ELR (cell line): ENCODE measurements at places on chromosomes 1 and 21.
A peak's percentile ranks its signal among the peaks of the same experiment; 100 is the strongest.

DNA sequence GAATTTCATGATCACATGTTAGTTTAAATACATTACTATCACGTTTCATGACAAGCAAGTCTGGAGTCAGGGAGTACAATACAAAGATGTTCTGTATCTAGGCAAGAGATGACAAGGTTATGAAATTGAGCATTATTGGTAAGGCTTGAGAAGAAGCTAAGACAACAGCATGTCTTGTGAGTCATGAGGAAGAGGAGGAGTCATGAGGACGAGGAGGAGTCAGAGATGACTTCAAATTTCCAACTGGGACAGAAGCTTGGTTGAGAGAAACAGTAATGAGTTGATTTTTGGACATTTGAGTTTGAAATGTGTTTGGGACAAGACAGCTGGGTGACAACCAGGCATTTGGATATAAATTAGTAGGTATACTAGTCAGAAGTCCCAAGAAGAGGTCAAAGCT, 4.3 kb upstream of the UBE2U start:
- peak; percentile 20 for DNase-seq

DNA sequence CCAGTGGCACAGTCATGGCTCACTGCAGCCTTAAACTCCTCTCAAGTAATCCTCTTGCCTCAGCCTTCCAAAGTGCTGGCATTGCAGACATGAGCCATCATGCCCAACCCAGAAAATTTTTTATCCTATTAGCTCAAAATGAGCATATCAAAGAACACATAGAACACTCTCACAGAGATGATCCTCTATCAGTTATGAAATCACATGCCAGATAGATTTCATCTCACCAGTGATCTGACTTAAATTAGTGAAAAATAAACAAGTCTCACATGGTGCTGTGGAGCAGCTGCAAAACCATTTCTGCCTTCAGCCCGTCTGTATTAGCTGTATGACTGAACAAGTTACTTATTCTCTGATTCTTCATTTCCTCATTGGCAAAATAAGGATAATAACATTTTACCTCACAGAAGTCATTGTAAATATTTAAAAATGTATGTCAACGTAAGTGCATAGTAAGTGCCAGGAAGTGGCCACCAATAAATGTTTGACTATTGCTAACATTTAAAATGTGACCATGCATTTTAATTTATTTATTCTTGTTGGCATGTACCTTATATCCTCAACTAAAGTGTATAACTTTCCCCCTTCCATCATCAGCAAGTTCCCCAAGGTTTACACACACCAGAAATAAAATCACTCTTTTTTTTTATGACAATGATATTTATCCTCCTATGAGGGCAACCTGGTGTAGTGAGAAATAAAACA, 29.0 kb upstream of the SLC19A2 start:
- no peak for DNase-seq

DNA sequence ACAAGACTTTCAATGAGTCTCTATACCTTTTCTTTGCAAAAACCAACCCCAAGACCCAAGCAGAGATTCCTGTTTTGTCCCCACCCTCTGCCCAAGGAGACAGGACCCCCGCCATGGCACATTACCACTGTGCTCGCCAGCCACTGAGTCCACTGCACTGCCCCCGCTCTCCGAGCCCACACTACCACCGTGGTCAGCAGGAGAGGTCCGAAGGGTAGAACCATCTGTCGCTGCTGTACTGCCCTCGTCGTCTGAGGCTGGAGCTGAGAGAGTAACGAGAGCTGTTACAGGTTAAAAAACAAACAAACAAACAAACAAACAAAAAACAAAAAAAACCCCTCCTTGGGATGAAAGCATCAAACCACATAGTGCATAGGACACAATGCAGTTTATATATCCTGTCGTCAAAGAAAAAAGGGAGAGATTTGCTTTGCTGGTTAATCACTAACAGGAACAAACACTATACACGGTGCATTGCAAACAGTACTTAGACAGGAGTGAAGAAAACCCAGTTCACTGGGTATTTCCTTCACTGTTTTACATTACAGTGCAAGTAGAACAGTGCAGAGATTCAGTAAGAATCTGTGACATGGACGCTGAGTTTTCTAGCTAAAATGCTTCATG, 71.0 kb downstream of the UBR4 start:
- no peak for DNase-seq

DNA sequence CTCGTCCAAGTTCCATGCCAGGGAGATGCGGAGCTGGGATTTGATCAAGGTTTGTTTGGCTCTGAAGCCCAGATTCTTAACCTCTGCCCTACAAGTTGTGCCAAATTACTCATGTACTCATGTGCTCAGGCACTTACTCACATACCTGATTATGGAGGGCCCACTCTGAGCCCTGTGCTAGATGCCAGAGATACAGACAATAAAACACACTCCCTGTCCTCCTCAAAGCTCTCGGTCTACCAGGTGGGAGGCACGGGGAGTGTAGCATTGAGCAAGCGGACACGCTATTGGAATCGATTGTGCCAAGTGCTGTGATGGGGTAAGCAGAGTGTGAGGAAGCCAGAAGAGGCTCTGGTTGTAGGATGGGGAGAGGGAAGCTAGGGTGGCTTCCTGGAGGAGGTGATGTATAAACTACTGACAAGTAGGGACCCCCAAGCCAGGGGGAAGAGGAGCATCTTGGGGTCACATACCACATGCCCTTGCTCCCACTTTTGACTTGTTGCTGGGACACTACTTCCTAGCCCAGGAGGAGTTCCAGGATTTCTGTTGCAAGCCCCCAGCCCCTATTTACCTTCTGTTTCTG, 49.8 kb upstream of the IFNLR1 start:
- DNase-seq: peak; percentile 70

DNA sequence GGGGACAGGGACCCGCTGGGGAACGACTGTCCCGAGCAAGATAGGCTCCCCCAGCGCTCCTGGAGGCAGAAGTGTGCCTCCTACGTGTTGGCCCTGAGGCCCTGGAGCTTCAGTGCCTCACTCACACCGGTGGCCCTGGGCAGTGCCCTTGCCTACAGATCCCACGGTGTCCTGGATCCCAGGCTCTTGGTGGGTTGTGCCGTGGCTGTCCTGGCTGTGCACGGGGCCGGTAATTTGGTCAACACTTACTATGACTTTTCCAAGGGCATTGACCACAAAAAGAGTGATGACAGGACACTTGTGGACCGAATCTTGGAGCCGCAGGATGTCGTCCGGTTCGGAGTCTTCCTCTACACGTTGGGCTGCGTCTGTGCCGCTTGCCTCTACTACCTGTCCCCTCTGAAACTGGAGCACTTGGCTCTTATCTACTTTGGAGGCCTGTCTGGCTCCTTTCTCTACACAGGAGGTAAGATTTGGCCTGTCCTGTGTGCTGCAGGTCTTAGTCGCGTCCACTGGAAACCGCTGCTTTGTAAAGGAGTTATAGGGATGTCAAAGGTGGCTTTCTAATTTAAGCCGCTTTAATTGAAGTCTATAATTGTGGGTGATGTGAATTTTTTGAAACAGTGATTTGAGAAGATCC, 717 bp downstream of the UBIAD1 start:
- peak; percentile 36 for DNase-seq

DNA sequence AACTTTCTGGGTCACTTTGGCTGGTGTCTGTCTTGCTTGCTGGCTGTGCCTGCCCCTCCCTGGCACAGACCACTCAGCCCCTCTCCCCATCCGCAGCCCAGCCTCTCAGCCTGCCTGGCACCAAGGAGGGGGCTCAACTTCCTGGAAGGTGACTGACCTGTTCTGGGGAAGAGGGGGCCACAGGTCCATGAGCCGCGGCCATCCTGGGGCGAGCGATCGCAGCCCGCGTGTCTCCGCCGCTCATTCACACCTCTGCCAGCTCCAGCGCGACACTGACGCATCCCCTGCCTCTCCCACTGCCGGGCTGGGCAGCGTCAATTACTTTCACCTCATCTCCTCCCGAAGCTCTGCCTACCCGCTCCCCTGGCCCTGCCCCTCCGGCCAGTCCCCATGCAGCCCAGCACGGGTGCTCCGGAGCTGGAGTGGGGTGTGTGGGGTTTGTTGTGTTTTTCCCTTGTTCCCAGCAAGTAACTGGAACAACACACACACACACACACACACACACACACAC, 14.3 kb downstream of the SLC6A9 start:
- DNase-seq: no peak
